NAMALWA (cell line): ENCODE measurements at places on chromosomes 6 and 20.

DNA sequence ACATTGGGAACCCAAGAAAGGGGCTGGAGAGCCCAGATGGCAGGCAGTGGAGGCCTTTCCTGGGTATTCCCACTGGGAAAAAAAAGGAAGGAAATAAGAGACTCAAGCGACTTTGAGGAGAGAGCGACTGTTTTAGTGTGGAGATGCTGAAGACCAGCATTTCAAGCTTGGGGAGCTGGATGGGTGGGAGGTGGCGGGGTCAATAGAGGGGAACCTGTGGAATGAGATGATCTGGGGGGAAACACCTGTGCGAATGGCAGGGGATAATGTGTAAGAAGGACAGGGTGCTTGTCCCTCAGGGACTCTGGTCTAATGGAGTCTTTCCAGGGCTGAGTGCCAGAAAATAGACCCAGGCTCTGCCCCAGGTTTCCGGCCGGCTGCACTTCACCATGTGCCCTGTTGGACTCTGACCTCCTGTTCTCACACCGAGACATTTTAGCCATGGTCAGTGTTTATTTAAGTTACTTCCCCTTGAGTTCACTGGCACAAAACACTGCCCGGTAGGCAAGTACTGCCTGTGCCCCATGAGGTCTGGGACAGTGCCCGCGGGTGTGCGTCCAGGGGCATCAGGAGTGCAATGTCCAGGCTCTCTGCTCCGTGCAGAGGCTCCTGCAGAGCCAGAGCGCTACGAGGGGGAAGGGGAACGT lies 50.4 kb upstream of the NKX2-2 start:
- DNase-seq, result no peak

DNA sequence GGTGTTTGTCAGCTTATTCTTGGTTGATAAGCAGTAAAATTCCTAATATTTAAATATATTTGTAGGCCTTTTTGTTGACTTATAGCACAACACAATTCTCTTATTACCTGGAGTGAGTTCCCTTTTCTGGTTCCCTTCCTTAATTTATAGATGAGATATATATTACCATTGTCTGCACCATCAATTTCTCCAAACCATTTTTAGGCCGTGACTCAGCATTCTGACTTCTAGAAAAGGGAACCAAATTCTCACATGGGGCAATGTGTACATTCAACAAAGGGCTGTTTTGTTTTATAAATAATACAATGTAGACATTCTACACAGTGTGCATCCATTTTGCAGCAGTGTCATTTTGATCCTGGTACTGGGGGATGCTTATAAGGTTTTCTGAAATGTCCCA lies 52.8 kb downstream of the NCOA7 start:
- no peak for DNase-seq

DNA sequence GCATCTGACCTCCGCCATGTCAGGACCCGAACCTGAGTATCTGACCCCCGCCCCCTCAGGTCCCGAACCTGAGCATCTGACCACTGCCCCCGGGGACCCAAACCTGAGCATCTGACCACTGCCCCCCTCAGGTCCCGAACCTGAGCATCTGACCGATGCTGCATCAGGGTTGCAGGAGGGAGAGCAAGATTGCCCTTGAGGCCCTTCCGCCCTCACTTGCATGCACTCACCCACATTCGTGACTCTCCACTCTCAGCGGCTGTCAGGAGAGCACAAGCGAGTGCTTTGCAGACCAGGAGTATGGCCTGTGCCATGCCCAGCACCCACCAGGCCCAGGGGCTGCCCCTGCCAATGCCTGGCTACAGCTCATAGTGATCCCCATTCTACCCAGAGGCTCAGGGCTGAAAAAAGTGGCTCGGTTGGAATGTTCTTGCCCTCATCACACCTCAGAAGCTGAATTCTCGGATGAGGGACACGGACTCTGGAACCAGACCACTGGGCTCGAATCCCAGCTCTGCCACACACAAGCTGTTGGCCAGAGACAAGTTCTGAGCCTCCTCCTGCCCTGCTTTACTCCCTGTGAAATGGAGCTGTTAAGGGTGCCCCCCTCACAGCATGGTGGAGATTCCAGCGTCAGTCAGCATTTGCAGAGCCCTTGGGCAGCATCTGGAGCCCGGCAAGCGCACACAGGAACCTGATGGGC lies 82.1 kb downstream of the DLL1 start:
- DNase-seq, result no peak

DNA sequence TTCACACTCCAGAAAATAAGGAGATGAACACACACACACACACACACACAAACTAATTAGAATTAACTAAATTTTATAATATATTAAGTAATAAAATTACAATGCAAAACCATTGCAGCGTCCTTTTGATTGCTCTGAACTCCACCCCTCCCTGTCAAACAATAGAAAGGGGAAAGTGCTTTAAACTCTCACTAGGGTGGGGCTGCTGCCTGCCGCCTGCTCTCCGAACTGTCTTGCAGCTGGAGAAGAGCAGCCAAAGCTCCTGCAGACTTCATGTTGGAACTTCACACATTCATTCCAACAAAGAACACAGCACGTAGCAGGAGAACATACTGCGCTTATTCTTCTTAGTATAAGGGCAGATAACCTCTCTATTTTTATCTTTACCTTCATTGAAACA lies 83.2 kb downstream of the GCLC start:
- peak; percentile 34 for DNase-seq

GRCh38 chr6:16769986-16770376 lies 8.7 kb upstream of the ATXN1 start:
- DNase-seq, result no peak

GRCh38 chr6:30841644-30842504 lies 42.4 kb upstream of the DDR1 start:
- no peak for DNase-seq

- DNase-seq, result no peak
Observed at GRCh38 chr6:100088009-100088408, 94.0 kb upstream of the MCHR2 start.

DNA sequence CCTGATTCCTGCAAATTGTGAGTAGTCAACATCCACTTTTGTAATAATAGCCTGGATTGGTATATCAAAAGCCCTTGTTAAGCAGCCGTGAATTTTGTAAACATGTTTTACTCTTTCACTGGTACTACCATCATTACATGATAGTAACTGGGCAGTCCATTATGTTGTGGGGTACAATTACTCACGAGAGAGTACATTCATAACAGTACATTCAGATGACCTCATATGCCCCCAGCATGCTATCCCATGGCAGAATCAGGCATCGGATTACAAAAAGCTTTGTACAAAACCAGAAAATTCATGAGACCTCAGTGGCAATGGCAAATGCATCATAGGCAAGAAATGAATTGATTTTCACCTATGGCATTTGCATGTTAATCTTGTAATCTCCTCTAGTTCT lies 166.2 kb downstream of the EPM2A start:
- no peak for DNase-seq

GRCh38 chr6:107753778-107754177 lies 70.3 kb downstream of the SCML4 start:
- no peak for DNase-seq

DNA sequence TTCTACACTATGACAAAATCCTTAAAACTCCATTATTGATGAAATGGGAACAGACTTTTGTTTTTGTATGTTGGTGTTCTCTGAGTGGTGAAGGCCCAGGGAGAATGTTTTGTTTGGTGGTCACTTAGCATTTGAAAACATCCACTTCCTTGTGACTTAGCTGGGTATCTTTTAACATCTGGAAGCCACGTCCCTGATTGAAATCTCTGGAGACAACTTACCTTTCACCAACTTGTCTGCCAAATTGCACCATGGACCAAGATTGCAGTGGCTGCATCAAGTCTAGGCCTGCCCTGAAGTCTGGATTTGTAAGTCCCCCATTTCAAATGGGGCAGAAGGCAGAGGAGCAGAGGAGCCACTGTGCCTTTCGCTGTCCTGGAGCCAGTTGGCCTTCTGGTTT lies 534 bp upstream of the EFCAB8 start:
- no peak for DNase-seq

DNA sequence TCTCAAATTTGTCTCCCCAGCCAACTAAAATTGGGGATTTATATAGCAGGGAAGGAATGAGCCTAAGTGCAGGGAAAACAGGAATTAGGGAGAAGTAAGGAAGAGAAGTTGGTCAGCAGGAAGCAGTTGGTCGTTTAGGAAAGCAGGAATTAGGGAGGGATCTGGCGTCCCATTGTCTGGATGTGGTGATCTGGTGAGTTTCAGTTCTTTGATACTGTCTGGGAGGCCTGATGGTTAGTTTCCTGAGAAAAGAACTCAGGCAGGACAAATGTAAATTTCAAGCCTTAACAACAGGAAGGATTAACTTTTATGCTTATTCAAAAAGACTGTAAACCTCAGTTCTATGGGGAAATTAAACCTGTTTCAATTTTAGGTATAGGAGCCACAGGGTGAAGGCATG lies 116.2 kb upstream of the PRL start:
- DNase-seq, result no peak

GRCh38 chr20:43731927-43732326 lies 5.1 kb upstream of the GTSF1L start:
- DNase-seq, result no peak

DNA sequence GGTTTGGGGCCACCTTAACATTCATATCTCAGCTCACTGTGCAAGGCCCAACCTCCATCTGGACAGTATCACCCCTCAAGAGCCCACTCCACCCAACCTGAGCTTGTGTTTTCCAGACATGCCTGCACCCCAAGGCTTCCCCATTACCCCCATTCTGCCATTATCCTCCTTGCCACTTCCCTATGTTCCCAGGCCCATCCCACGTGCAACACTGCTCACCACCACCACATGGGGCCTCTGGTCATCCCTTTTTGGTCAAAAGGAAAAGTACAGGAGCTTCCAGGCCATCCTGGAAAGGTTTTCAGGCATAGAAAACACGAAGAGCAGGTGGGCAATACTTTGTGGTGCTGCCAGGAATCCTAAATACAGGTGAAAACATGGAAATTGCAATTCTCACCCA lies 140.3 kb downstream of the SYNDIG1 start:
- no peak for DNase-seq

- DNase-seq, result no peak
Observed at GRCh38 chr6:129801909-129802308, 59.2 kb downstream of the TMEM244 start.

- no peak for DNase-seq
Observed at GRCh38 chr6:139832493-139833305, 458.3 kb upstream of the CITED2 start.

GRCh38 chr6:35213298-35213791 lies 411 bp upstream of the SCUBE3 start:
- no peak for DNase-seq

DNA sequence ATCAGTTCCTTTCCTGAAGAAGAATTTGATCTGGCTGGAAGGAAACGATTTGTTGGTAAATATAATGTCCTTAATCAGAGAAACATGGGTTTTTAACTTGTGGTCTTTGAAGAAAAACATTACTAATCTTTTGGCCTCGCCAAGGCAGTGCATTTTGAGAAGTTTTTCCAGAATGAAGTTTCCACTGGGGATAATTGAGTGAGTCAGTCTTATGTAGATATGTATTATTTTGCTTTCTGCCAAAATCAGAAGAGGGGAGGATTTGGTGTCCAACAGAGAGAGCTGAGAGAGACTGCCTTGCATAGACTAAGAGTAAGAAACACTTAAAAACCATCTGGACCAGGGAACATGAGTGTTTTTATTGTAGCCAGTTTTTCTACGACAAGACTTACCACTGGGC lies 79.9 kb downstream of the FNDC1 start:
- no peak for DNase-seq

- DNase-seq, result no peak
Observed at GRCh38 chr6:43766500-43766853, 3.5 kb upstream of the VEGFA start.

DNA sequence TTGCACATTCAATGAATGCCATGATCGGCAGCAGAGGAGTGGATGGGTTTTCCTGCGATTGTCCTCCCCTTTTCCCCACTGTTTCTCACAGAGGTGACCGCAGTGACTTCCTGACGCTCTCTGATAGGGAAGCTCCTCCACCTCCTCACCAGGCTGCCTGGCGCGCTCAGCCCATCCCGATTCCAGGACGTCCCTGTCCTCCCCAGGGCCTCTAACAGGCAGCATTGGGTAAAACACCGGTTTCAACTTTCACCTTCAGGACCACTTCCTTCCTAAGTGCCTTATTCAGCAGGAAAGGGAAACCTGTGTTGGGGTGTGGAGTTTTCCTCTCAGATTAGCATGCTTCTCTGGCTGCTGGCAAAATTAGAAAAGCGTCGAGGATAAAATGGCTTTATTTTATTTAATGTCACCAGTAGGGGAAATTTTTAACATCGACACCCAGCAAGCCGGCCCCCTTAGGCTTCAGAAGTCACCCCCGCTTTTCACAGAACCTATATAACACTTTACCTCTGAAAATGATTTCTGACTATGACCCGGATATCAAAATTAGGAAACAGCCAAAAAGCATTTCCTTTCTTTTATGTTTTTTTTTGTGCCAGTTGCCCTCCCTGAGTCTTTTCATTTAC lies 570.4 kb upstream of the GJE1 start:
- DNase-seq, result no peak

DNA sequence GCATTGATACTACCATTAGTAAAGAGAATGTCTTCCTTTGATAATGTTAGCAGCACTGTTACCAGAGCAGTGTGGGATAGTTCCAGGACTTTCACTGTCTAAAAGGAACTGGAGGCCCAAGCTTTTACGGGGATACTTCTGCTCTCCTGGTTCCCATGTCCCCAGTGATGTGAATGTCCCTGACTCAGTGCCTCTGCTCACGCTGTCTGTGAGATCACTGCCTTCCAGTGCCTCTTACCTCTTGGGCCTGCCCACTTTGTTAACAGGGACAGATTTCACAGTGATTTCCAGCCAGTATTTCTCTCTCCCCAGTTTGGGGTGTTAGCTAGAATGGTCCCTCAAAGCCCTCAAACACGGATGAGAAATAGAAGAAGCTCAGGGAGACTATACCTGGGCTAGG lies 14.4 kb downstream of the PTPRA start:
- DNase-seq, result no peak

DNA sequence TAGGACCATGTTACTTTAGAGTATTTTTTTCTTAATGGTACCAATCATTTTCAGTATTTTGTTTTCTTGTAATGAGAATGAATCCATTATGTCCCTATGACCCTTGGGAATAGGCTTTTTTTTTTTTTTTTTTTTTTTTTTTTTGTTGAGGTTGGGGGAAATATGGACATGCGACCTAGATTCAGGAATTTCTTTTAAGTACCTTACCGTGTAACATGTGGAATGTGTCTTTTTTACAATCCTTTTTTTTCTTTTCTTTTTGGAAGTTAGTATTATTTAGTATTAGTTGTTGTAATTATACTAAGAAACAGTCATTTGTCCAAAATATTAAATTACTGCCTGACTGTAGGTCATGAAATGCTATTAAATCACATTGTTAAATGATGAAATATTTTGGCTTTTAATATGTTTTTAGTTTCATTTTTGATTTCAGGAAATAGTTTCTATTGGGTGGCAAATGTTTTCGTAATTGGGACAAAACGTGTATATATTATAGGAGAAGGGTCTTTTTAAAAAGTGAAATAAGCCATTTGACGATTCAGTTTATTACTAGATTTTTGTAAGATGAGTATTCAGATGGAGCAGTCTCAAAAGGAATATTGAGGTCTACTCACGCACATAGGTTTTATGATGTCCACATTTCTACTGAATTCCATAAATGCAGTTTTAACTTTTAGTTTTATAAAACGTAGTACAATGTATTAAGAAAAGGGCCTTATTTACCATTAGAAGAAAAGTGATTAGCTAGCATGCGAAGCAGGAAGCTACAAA lies 4.9 kb downstream of the ARID1B start:
- DNase-seq, result peak; percentile 47
